Temporal lobe (tissue), 4 donors: ENCODE measurements at places on chromosomes 11 and 22. TPM values are rescaled to one million over a fixed set of nuclear protein-coding genes. Genes with fewer than 3 reads are reported as not detected.

Gene TREH
- total RNA-seq = not detected

Gene SLC29A2
- 1.7 TPM for total RNA-seq

Gene KRTAP5-8
- not detected for total RNA-seq

Gene C11orf65
- total RNA-seq = 0.49 TPM

Gene GSTT2B
- 0.74 TPM for total RNA-seq

Gene MPZL2
- 3.0 TPM for total RNA-seq

Gene IGSF9B
- 6.9 TPM for total RNA-seq

Gene DKK3
- 197 TPM for total RNA-seq

Gene FADS2
- 93.2 TPM for total RNA-seq

Gene XKR3
- not detected for total RNA-seq
